Heart left ventricle (tissue), 16 donors: ENCODE measurements at places on chromosomes 2 and 18.

- no peak for DNase-seq
These were observed 477.3 kb downstream of the LPIN1 start for GRCh38 chr2:12223732-12224131.

DNA sequence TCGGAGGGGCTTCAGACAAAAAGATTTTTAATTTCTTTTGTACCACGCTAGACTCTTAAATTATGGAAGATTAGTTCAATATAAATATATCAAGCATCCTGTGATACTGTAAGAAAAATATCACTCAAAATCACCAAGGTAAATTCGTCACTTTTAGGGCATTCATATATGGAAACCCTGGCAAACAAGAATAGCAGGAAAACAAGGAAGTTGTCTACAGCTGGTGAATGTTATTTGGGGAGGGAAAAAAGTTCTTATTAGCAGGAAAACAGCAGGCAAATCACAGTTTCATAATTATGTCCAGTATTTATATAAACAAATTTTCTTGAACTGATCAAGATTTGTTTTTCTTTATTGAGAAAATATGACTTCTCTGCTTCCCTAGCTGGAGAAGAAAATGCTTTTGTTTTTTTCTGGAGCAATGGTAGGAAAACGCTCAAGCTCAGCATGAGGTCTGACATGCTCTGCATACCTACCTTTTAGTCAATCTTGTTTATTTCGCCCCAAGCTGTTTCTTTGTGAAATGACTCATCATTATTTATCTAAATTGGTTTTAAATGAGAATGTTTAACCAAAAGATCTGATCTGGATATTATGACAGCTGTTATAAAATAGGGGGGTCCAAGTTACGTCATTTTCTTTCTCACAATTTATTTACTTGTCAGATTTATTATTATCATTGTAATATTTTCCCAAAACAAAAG lies 14.7 kb downstream of the LINC00305 start:
- DNase-seq: no peak

DNA sequence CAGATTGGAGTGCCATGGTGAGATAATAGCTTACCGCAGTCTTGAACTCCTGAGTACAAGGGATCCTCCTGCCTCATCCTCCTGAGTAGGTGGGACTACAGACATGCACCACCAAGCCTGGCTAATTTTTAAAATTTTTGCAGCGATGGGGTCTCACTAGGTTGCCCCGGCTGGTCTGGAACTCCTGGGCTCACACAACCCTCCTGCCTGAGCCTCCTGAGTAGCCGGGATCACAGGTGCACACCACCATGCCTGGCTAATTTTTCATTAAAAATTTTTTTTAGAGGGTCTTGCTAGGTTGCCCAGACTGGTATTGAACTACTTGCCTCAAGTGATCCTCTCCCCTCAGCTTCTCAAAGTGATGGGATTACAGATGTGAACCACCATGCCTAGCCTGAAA lies 27.8 kb downstream of the RAB31 start:
- no peak for DNase-seq

GRCh38 chr2:44348400-44348799 lies 12.9 kb downstream of the PREPL start:
- peak; percentile 27 for DNase-seq

GRCh38 chr18:54883816-54884604 lies 55.7 kb downstream of the RAB27B start:
- DNase-seq: no peak

- DNase-seq: no peak
These were observed 165.2 kb upstream of the BCL2L11 start for GRCh38 chr2:110955556-110955955.

- DNase-seq: no peak
These were observed 696.1 kb downstream of the NRXN1 start for GRCh38 chr2:50335852-50336251.

DNA sequence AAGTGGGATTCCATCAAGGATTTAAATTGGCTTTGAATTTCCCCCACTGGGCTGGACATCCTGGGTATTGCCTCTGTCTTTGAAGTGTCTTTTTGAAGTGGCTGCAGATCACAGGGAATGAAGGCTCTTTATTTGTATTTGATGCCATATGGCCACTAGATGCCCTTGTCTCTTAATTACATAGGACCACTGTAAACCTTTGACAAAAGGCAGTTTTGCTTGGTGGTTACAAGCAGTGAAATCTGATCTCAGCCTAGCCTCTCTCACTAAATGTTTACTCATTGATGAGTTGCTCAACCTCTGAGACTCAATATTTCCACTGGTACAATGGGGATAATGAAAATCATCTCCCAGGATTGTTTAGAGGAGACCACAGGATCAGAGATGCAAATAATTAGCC lies 102.2 kb downstream of the INSIG2 start:
- DNase-seq: no peak

DNA sequence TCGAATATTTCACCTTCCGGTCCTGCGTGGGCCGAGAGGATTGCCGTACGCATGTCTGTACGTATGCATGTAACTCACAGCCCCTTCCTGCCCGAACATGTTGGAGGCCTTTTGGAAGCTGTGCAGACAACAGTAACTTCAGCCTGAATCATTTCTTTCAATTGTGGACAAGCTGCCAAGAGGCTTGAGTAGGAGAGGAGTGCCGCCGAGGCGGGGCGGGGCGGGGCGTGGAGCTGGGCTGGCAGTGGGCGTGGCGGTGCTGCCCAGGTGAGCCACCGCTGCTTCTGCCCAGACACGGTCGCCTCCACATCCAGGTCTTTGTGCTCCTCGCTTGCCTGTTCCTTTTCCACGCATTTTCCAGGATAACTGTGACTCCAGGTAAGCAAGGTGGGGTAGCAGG lies at the start of gene SERPINB5:
SERPINB5 (plus strand) TSS at position 291 of the 400 bp plus-strand sequence. CDS start 7,471 bp downstream, outside the sequence.
- DNase-seq: no peak

GRCh38 chr2:124283096-124283495 lies 258.0 kb downstream of the CNTNAP5 start:
- no peak for DNase-seq

- DNase-seq: no peak
These were observed 176.0 kb downstream of the LTBP1 start for GRCh38 chr2:33122726-33123125.

DNA sequence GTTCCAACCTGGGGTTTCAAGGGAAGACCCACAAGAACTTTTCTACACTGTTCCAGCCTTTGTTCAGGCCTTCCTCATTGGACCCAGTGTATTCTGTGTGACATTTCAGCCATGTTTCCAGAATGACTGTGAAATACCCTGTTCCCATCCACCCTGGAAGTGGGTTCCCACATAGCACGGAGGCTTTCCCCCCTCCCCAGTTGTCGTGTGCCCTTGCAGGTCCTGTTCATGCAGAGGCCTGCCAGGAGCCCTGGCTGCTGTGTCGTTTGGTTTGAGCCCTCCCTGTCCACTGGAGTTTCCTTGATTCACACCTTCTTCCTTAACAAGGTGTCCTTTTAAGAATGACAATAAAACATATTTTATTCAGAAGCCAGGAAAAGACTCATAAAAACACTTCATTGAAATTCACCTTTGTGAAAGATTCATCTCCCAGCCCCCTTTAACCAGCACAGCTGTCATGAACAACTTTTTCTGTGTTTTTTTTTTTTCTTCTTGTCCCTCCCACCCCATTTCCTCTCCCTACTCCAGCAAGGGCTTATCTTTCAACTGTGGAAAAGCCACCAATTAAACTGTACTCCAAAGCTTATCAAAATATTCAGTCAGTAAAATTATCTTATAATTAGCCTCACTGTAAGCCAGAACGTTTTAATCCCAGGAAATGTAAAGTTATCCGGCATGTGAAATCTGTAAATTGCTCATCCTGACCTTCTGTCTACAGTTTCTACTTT lies 106.4 kb downstream of the ACOXL start:
- DNase-seq: no peak

- no peak for DNase-seq
These were observed 83.6 kb downstream of the VRK2 start for GRCh38 chr2:58130238-58130637.

GRCh38 chr2:240426845-240427721 lies 8.4 kb upstream of the GPC1 start:
- DNase-seq: no peak

- DNase-seq: no peak
These were observed 149.7 kb upstream of the TANK start for GRCh38 chr2:161010503-161011015.

DNA sequence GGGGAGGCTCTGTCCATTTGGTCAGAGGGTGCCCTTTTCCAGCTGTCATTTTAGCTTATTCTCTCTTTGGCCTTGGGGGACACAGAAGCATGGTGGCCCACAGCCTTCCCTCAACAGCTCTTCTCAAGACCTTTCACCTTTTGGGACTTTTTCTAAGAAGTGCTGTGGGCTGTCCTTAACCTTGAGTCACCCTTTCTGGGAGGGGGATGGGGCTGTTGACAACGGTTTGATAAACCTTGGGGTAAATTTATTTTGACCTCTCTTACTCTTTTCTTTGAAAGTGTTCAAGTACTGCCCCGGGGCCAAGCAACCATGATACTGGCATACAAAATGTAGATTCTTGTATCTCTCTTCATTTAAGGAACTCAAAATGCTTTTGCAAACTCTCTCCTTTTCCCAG lies 13.7 kb downstream of the IGFBP5 start:
- no peak for DNase-seq

DNA sequence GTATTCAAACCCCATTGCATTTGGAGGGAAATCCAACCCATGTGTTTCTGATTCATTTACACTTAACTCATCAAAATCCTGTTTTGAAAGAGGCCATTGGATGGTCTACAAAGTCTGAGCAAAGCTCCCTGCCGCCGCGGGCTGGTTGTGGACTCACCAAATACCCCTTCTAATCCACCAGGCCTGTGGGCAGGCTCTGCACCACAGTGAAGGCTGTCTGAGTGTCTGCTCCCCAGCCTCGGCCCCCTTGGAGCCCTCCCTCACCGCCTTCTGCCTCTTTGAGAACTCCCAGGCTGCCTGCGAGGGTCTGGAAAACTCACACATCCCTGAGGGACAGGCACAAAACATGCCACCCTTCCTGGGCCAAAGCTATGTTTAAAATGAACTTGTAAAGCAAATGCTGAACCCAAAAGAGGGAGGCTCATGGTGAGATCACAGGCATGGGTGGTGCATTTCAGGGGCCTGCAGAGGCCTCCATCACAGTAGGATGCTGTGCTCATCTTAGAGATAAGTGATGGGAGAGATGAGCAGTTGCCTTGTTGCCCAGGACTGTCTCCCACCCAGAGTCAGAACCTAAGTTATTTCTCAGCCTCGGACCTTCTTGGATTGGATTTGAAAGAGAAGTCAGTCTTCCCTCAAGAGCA lies 225.0 kb downstream of the CYP26B1 start:
- DNase-seq: no peak

- peak; percentile 64 for DNase-seq
These were observed 166.4 kb downstream of the PDE11A start for GRCh38 chr2:177906041-177906718.

DNA sequence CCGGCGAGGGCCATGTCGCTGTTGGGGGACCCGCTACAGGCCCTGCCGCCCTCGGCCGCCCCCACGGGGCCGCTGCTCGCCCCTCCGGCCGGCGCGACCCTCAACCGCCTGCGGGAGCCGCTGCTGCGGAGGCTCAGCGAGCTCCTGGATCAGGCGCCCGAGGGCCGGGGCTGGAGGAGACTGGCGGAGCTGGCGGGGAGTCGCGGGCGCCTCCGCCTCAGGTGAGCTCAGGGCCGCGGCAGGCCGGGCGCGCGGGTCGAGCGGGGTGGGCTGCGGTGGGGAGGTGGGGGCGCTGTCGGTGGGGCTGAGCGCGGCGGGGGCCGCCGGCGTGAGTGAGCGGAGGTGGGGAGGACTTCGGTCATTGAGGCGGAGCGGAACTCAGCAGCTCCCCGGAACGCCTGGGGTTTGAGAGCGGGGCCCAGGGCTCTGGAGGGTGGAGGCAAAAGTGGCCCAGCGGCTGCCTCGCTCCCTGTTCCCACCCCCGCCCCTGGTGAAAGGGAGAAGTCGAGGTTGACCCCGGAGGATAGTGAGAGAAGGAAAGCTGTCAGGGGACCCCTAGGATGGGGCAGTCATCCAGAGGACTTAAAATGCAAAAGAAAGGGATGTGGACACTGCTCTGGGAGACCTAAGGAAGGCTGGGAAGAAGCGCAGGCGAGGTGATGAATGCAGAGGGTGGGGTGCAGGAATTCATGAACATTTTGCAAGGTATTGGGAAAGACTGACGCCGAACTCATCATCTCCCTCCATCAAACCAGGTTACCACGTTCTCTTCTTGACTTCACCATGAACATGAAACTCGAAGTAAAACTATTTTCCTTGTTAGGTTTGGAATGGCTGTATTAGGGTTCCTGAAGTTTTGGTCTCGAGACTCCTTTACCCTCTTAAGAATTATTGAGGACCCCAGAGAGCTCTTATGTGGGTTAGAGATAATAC lies 633 bp downstream of the MALT1 start:
- no peak for DNase-seq

GRCh38 chr2:200357845-200358244 lies 51.4 kb downstream of the SPATS2L start:
- DNase-seq: no peak

DNA sequence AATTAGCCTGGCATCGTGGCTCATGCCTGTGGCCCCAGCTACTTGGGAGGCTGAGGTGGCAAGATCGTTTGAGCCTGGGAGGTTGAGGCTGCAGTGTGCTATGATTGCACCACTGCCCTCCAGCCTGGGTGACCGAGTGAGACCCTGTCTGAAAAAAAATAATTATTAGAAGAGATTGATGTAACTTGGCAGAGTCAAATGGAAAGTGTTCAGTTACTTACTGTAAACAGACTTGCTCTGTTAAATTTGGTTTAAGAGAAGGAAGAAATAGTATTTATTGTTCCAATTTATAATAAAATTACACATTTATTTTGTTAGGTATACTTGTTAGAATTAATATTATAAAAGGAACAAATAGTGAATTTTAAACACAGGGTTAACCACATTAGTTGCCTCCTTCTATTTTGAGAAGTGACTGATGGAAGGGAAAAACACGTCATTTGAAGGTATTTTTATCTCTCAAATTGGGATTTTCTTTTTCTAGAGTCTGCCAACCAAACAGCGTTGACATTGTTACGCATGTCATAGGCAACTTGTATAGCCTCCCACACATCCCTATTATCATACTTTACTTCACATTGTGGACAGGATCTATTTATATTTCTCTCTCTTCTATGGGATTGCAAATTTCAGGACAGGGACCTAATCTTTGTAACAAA lies 118.8 kb upstream of the B3GNT2 start:
- no peak for DNase-seq

- no peak for DNase-seq
These were observed 349.6 kb upstream of the UBE2E3 start for GRCh38 chr2:180630756-180631155.

GRCh38 chr2:216261042-216261537 lies 111.2 kb downstream of the MARCHF4 start:
- no peak for DNase-seq

DNA sequence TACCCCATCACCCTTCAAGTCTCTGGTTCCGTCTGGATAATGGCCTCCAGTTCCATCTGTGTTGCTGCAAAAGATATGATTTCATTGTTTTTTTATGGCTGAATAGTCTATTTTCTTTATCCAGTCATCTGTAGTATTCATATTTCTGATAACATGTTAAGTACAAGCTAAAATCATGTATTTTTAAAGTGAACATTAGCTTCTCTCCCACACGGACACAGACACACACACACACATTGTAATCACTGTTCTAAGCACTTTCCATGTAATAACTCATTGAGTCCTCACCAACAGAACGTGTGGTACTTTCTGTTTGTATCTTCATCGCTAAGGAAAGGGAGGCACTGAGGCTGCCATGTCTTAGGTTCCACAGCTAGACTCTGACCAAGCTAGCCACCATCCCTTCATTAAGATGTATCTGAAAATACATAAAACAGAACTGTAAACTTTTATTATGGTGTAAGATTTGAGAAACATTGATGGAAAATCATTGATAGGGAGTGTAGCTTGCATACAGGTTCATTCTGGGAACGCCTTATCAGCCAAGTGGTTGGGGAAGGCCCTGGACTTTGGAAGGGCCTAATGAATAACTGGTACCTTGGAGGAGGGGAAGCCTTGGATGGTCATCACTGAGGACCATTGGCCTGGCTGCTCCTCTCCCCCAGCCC lies 8.1 kb downstream of the NCK2 start:
- DNase-seq: no peak
